ENCODE measurements at places on chromosomes 13 and 19.

DNA sequence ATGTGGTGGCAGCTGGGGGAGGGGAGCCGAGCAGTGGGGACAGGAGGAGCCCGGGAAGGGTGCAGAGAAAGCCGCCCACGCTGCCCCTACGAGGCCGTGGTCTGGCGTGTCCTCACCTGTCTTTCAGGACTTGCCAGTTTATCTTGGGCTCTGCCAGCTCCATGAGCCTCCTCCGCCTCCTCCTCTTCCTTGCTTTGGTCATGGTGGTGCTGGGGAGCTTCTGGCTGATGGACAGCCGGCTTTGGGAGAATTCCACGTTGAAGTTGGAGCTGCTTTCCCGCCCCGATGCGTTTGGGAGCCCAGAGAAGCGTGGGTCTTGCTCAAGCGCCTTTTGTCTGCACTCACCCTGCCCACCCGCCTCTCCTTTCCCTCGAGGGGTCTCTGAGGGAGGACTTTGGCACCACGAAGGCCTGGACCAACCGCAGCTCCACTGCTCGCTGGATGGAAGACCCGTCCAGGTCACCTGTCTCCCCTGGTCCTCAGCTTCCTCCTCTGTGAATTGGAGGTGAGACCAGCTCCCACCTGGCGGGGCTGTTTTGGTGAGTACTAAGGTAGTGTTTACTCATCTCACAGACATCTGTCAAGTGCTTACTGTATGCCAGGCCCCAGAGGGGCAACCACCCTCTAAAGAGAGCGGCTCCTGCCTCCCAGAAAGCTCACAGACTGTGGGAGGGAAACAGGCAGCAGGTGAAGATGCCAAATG lies 29.7 kb upstream of the MIER2 start:
- no peak for DNase-seq

GRCh38 chr19:33245948-33246708 lies 20.5 kb upstream of the SLC7A10 start:
- DNase-seq: no peak

DNA sequence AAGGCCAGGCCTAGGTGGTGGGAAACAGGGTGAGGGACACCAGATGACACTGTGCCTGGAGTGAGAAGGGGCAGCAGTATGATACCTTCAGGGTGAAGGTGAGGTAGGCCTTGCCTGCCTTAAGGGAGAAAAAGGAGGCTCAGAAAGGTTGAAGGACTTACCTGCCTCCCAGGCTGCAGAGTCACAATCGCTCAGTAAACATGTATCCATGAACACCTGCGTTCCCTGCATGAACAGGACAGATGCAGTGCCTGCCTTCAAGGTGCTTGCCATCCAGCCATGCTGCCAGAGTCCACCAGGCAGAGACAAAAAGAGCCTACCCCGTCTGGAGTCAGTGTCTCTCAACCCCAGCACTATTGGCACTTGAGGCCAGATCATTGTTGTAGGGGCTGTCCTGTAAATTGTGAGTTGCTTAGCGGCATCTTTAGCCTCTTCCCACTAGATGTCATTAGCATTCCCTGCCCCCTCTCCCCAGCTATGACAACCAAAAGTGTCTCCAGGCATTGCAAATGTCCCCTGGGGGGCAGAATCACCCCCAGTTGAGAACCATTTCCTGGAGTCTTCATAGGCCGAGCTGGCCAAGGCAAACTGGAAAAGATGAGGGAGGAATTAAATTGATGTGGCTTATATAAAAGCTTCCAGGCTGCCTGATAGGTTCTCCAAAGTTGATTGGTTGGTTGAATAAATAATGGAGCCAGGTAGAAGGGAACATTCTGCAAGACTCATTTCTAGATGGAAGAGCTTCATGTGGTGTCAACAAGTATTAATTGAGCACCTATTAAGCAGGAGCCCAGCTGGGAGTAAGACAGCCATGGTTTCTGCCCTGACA lies 1.7 kb downstream of the MAP3K10 start:
- no peak for DNase-seq

DNA sequence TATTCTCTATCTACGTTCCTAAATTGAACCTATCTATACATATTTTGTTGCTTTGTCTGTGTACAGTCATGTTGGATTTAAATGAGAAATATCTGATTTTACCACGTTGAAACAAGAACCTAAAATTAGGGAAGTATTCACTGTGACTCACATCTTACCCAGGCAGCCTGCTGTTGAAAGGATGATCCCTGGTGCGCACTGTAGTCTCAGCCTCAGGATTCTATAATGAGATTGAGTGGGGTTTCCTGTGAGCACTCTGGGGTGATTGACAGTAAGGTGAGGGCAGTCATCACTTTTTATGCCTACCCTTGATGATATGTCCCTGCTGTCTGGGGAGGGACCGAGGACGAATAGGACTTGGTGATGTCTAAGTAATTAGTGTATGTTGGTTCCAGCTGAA lies 35.4 kb downstream of the PCCA start:
- peak; percentile 57 for DNase-seq

- DNase-seq: no peak
Observed at GRCh38 chr19:23318143-23318542, 67.9 kb upstream of the ZNF724 start.

GRCh38 chr19:8352134-8352827 lies 9.2 kb upstream of the KANK3 start:
- no peak for DNase-seq

- DNase-seq: peak; percentile 86
Observed at GRCh38 chr13:20495087-20496023, 30.3 kb downstream of the CRYL1 start.

GRCh38 chr13:57123681-57124080 lies 17.0 kb upstream of the PRR20A start:
- no peak for DNase-seq

- DNase-seq: no peak
Observed at GRCh38 chr19:56681702-56682101, 10.1 kb upstream of the ZNF835 start.

- no peak for DNase-seq
Observed at GRCh38 chr19:14198384-14199376, 7.3 kb downstream of the ADGRL1 start.

DNA sequence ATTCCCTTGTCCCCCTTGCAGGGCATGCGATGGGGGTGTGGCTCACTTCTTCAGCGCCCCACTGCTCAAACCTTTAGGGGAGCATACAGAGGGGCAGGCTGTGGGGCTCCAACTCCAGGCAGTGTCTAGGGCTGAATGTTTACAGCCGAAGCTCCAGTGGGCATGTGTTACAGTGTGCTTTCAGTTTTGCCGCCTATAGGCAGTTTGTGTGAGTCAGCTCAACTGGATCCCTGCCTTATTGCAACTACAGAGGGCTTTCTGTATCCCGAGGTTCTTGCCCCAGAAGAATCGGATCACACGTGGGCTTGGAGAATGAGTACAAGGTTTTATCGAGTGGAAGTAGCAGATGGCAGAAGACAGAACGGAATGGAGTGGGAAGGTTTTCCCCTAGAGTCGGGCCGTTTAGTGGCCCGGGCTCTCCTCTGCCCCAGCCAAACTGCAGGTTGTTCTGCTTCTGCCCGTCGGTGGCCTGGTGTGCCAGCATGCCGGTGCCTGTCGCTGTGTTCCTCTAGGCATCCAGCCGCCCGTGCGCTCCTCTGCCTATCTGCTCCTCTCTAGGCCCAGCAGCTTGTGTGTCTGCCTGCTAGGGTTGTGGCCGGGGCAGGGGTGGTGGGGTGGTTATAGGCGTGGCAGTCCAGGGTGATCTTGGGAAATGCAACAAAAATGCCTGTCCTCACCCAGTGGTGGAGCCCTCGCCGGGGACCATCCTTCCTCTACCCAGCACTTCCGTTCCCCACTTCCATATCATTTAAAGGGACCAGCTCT lies 435.9 kb upstream of the SGCG start:
- no peak for DNase-seq

GRCh38 chr13:73729046-73729445 lies 405.2 kb downstream of the KLF12 start:
- DNase-seq: no peak

GRCh38 chr13:99151516-99151915 lies 49.1 kb upstream of the UBAC2 start:
- no peak for DNase-seq

- DNase-seq: no peak
Observed at GRCh38 chr13:100275746-100276145, 186.9 kb downstream of the PCCA start.

DNA sequence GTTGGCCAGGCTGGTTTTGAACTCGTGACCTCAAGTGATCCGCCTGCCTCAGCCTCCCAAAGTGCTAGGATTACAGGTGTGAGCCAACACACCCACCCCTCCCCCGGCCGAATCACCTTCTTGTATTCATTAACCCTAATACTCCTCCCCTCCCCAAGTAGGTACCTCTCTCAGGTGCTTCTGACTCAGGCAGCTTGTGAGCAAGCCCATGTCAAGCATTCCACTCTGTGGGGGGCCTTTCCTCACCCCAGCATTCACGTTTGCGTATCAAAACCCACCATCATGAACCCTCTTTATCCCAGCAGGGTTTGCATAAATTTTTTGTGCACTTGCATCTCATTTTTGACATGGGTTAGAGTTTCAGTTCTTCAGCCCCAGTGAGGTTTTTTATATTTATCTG lies 23.6 kb upstream of the RFXAP start:
- no peak for DNase-seq

- no peak for DNase-seq
Observed at GRCh38 chr13:113322043-113322461, 25.0 kb downstream of the LAMP1 start.

DNA sequence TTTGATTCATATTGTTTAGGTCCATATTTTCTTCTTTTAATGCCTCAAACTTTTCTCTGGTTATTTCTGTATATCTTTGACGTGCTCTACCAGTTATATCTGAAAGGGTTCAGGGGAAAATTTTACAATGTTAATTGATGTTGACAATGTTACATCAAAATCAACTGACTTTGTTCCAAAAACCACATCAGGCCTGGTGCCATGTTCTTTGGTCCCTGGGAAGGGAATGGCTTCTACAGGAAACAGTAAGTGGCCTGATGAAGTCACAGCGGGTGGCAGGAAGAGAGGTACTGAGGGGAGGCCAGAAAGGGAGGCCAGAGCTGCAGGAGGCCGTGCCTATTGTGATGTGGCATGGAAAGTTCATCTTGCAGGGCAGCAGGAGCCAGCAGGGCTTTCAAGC lies 38.2 kb downstream of the CEP89 start:
- no peak for DNase-seq

DNA sequence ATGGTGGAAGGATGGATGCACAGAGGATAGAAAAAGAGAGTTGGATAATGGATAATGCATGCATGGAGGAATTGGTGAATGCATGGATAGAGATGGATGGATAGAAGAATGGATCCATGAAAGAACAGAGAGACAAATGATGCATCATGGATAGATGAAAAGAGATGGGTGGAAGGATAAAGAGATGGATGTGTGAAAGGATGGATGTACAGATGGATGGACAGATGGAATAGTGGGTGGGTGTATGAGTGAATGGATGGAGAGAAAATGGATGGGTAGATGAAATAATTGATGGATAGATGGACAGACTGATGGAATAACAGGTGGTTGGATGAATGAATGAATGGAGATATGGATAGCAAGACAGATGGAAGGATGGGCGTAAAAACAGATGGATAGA lies 25.7 kb downstream of the OLFM2 start:
- DNase-seq: no peak

DNA sequence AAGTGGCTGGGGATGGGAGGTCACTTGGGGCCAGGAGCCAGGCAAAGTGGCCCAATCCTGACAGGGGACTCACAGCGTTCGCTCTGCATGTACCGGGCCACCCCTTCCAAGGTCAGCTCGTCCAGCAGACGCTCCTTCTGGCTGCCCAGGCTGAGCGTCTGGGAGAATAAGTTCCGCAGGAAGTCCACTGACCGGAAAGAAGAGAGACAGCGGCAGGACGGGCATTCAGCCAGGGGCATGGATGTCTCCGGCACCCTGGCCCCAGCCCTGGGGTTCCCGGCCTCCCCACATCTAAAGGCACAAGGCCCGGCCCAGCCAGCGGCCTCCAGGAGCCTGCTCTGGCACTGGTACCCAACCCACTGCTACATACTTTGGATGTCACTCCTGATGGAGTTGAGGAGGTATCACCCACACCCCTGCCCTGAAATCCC lies 6.1 kb downstream of the SIRT2 start:
- DNase-seq: no peak

DNA sequence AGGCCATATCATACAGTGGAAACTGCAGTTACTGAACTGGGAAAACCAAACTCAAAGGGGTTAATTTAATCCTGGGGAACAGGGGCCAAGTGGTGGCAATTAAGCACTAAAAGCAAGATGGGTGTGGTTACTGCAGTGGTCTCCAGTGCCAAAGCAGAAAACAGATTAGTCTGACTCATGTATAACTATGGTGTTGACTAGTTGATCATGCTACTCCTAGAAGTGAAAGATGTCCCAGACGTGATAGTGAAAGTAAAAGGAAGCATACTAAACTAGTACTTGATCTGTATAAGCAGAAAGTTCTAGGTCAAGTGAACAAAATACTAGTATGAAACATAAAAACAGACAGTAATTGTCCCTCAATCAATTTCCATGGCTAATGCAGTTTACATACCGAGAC lies 360.0 kb upstream of the SLITRK5 start:
- no peak for DNase-seq

DNA sequence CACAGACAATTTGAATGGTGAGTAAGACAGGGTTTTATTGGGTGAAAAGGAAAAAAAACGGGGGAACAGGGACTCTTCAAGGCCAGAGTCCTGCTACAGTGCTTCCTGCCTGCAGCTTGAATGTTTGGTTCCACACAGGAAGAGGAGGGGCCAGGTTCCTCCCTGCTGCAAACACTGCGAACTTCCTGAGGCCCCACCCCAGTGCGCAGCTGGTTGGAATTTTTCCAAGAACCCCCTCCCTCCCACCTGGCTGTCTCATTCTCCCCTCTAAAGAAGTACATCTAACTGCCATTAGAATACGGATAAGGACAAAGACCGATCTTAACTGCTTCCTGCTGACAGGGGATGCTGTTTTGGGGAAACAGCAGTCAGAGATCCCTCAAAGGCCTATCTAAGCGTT lies 184.9 kb downstream of the GGACT start:
- no peak for DNase-seq

GRCh38 chr13:110262508-110263291 lies 44.3 kb downstream of the COL4A1 start:
- no peak for DNase-seq

DNA sequence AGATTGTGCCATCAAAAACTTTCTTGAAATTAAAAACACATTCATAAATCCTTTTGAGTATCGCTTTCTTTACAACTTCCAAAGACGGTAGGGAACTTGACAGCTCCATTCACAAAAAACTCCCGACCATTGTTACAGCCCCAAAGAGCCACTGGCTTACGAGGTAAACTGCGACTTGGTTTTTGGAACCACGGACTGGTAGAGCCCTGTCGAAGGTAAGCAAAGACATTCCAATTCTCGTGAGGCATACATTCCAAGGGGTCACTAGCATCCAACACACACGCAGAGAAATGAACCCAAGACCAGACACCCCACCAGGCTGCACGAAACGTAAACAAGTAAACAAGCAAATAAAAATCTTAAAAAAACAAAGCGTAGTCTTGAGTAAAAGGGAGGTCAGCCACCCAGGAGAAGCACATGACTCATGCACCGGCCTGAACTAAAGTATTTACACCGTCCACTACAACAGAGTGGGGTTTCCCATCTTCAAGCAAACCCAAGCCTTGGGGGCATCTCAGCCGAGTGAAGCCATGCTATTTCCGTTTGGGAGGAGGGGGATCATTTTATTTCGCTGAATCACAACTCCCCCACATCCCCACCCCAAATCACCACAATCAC lies 1.4 kb downstream of the BRD4 start:
- DNase-seq: no peak

GRCh38 chr13:23621316-23621645 lies 51.1 kb downstream of the TNFRSF19 start:
- no peak for DNase-seq

GRCh38 chr19:14563989-14564651 lies 7.7 kb downstream of the NDUFB7 start:
- DNase-seq: no peak
